ENCODE measurements at places on chromosomes 4 and X.

DNA sequence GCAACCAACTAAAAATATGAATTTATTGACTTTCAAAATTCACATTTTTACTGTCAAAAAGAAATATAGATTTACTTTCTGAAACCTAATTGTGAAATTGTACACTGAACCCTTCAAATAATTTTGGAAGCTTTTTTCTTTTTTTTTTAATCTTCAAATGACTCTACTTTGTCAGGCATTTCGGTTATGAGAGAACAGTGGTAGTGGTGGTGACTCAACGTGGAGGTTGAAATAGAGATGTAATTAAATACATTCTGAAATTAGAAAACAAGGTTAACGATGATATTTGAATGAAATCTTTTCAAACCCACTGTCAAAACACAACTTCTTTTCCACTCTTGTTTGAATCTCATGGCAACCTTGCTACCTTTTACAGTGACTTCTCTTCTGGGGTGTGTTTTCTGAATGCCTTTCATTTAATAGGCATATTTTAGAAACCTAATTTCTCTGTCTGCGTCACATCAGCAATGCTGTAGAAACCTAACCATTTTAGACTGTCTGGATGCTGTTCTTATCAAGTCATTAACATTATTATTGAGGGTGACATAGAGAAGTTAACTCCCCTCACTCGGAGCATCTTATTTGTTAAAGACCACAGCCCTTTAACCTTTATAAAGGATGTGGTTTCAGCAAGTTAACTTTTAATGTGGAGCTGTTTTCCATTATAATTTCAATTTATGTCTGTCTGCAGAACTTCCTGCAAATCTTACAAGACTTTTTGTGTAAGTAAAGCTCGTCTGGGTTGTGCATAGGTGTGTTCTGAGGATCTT, 136.8 kb downstream of the PCDH7 start:
- no peak for DNase-seq

DNA sequence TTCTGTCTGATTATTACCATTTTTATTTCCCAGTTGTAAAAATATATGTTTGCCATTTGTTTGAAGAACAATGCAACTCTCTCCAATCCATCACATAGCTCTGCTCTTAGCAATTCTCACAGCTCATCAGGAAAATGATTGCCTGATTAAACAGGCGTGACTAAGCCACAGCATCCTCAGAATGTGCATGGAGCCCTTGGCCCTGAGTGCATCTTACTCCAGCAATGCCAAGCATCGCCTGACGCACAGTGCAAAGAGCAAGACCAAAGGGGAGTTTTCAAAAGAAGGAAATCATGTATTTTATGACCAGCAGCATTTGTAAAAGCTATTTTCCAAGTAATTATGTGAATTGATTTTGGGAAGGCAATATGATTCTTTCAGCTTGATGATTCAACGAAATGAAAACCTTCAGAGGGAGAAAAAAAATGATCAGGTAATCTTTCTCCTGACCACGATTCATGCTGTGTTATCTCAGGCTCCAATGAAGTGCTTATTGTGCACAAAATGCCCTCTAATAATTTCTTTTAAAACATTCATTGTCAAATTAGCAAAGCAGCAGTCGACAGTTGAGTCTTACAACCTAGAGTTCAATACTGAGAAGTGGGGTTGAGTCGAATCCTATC, 138.0 kb upstream of the FAM9B start:
- DNase-seq = no peak

DNA sequence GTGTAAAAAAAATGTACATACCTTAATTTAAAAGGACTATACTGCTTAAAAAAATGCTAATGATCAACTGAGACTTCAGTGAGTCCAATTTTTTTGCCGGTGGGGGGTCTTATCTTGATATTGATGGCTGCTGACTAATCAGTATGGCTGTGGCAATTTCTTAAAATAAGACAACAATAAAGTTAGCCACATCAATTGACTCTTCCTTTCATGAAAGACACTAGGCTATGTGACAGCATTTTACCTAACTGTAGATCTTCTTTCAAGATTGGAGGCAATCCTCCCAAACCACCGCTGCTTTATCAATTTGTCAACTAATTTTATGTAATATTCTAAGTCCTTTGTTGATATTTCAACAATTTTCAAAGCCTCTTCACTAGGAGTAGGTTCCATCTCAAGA, 116.1 kb downstream of the FBXW7 start:
- DNase-seq = no peak

- DNase-seq = no peak
These were observed 1318.5 kb upstream of the ADGRL3 start for GRCh38 chr4:59881632-59882031.

- DNase-seq = no peak
These were observed 19.8 kb upstream of the ADD1 start for GRCh38 chr4:2823671-2824328.

- no peak for DNase-seq
These were observed 161.8 kb downstream of the GABRB1 start for GRCh38 chr4:47193179-47193578.
